ENCODE measurements at places on chromosomes 16 and 17.
A peak's percentile ranks its signal among the peaks of the same experiment; 100 is the strongest.

DNA sequence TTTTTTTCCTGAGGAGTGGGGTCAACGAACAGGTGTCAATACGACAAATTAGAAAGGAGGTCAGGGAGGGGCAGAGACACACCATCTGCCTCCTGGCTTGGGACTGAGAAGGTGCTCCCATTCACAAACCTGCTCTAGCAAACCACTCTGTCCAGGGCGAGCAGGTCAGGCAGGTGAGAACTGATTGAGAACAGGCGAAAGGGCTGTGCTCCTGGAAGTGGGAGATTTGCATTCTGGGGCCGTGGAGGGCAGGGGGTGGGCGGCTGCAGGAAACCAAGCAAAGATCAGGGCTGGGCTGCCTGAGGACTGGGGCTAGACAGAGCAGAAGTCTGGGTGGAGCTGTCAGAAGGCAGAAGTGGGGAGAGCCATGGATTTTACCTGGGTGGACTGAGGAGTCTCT lies 98.9 kb upstream of the NLRP1 start:
- DNase-seq, result no peak

GRCh38 chr16:73255031-73255430 lies 207.1 kb upstream of the ZFHX3 start:
- DNase-seq, result no peak

GRCh38 chr16:15502041-15502725 lies 67.8 kb downstream of the BMERB1 start:
- no peak for DNase-seq

- no peak for DNase-seq
Observed at GRCh38 chr17:36066365-36066985, 2.4 kb downstream of the CCL18 start.

DNA sequence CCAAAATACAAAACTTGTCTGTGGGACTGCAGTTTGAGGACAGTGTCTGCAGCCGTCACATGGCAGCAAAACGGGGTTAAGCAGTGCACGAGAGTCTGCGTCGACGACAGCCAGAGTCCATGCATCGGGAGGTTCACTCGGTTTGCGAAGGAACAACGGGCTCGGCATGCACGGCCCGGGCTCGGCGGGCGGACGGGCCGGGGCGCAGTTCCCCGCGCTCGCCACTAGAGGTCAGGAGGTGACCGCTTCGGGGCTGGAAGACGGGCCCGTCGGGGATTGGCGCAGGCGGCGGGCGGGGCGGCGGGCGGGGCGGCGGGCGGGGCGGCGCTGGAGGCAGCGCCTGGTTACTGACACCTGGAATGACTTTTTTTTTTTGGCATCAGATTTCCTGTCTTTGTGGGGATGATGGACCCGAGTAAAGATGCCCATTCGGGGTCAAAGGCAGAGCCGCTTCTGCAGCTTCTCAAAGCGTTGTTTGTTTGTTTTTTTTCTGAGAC lies 6.5 kb downstream of the SCGB1C2 start:
- peak; percentile 6 for DNase-seq

DNA sequence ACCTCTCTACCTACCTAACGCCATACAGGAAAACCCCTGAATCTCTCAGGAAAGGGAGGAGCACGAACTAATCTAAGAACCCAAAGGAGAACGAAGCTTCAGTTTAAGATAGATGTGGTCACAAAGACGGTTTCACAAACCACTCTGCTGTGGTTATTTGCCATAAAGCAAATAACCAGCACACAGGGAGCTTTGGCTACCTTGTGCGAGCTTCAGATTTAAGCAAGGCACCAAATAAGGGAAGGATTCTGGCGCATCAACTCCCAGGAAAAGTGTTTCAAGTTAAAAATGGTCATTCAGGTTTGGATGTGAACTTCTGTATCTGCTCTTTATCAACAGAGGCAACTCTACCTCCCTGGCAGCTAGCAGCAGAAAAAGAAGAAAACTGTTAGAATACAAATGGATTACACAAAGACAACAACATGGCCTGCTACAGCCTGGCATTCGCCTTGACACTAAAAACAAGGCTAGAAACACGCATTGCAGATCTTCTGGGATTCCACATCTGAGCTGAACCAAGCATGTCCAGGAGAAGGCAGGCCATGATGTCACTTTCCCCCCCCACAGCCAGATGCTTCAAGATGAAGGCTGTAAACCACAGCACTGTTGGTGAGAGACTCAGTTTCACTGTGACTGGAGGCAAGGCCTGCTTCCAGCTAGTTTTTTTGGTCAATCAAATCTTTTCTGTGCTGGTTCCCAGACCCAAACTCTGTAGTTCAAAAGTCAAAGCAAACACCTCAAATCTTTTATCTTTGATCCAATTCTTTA lies 43.6 kb downstream of the SMG6 start:
- no peak for DNase-seq

DNA sequence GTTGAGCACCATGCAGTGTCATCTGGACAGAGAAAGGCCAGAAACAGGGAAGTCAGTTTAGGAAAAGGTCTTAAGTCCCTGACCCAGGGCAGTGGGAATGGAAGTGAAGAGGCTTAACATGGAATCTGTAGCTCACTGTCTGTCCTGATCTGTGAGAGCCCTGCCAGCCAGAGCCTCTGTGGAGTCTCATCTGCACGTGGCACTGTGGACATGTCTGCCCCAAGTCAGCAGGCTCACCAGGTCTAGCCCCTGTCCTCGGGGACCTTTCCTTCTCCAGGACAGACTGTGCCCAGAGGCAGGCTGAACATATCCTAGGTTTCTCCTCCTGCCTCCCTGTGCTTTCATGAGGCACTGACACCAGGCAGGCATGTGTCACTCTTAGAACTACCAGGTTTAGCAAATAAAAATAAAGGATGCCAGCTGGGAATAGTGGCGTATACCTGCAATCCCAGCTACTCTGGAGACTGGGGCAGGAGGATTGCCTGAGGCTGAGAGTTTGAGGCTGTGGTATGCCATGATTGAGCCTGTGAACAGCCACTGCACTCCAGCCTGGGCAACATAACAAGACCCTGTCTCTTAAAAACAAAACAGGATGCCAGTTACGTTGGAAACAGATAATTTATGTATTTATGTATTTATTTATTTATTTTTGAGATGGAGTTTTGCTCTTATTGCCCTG lies 22.4 kb downstream of the UNK start:
- DNase-seq, result no peak

DNA sequence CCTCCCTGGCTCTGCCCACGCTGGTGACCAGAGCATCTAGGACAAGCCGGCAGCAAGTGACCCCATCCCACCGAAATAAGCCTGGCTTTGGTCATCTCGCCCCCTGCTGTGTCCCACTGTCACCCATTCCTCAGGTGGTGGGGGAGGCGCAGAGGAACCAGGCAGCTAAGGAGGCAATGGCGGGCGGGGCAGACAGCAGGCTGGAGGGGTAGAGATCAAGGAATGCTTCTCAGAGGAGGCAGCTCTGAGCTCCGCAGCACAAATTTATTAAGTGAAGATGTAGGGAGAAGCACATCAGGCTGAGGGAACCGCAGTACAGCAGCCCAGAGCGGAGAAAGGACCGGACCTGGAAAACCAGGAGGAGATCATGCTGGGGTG lies 7.5 kb upstream of the KREMEN2 start:
- DNase-seq, result no peak

DNA sequence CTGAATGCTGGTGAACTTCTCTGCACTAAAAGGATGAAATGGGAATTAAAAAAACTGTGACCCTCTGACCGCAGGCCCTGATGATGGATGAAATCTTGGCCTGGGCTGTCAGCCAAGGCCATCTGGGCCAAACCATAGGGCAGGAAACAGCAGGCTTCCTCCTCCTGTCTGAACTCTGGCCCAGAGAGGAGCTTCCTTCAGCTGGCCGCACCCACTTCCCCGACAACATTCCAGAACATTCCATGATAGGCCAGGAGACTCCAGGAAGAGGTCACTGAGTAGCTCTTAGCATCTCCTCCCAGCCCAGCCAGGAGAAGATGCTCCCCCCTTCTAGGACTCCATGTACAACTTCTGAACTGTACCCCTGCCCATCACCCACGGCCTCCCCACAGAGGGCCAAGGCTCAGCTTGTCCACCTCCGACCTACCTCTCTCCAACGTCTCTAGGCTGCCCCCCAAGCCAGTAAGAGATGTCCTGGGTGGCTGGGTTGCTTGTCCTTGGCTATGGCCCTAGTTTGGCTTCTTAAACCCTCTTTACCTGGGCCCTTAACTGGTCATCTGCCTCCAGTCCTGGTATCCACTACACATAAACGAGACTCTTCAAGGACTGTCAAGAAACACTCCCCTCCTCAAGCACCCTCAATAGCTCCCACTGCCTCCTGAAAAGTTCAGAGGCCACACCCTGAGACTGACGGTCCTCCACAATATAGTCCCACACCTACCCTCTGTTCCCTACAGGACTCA lies 1.7 kb downstream of the RPH3AL start:
- no peak for DNase-seq

GRCh38 chr16:69482410-69482991 lies 58.1 kb downstream of the CYB5B start:
- peak; percentile 91 for DNase-seq

DNA sequence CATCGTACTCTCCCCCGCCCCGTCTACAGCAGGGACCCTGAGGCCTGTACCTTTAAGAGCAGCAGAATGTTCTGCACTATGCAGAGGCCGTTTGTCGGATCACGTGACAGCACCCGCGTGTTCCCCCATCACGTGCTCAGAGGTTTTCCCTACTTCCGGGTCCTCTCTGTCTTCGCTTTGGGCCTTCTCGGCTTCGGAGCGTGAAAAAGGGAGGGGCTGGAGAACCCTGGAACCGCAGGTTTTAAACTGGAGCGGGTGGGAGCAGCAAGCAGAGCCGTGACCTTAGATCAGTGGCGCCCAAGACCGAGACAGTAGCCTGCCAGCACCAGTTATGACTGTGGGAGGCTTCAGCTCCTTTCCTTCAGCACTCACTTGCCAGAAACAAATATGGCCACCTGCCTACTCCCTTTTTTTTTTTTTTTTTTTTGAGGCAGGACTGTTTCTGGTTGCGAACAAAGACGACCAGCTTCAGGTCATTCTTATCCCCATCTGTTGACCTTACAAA lies at the start of gene CLN3:
CLN3 (minus strand) TSS at position 105 of the 505 bp plus-strand sequence. CDS start 315 bp downstream, outside the sequence.
- peak; percentile 90 for DNase-seq

Data from NCI-H1092 (cell line).